GOT3 (cell line): ENCODE measurements at places on chromosomes 3 and 15.

- no peak for DNase-seq
These were observed 190.1 kb downstream of the UBE3A start for GRCh38 chr15:25248583-25249235.

DNA sequence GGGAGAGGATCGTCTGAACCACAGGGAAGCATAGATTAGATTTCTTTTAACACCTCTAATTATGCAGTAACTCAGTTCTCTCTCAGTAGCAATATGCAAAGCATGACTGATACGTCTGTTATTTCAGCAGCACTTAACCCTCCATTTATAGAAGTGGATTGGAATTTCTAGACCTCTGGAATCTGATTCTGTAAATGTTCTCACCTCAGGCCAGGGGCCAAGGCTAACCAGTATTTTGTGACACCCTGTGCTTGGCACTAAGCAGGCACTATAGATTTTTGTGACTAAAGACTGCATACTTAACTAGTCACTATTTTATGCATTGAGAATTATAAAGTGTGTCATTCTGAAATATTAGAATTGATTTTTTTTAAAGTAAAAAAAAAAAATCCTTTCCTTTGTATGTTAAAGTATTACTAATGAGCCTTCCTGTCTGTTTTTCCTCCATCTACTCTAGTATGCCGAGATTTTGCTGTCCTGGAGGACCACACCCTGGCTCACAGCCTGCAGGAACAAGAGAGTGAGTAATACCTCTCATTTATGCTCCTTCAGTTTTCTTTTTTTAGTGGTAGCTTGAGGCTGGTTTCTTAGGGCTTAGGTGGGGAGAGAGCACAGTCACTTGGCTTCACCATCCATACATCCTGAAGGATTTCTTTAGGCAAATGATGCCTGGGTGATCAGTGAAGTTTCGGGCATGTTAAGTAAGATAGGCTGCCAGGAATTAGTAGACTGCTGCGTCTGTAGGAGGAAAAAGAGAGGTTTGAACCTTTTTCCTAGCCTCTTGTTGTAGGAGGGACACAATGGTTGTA, 26.5 kb upstream of the UTS2B start:
- no peak for DNase-seq

GRCh38 chr15:41603411-41603935, 44.5 kb downstream of the TYRO3 start:
- DNase-seq = no peak

GRCh38 chr3:9167222-9167621, 82.2 kb downstream of the SRGAP3 start:
- DNase-seq = no peak

DNA sequence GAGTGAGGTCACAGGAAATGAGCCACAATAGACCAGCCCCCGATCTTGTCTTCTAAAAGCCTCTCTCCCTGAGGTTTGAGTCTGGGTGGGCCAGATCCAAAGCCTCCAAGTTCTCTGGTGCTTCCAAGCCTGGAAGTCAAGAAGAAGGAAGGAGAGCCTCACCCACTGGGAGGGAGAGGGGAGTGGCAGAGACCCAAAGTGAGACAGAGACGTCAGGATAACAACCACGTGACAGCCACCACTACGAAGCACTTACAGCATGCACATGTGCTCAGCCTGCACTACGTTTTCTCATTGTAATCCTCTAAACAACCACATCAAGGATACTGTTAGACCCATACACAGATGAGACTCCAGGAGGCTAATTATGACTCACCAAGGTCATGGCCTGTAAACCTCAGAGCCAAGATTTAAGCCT, 197.3 kb upstream of the LINGO1 start:
- DNase-seq = no peak

DNA sequence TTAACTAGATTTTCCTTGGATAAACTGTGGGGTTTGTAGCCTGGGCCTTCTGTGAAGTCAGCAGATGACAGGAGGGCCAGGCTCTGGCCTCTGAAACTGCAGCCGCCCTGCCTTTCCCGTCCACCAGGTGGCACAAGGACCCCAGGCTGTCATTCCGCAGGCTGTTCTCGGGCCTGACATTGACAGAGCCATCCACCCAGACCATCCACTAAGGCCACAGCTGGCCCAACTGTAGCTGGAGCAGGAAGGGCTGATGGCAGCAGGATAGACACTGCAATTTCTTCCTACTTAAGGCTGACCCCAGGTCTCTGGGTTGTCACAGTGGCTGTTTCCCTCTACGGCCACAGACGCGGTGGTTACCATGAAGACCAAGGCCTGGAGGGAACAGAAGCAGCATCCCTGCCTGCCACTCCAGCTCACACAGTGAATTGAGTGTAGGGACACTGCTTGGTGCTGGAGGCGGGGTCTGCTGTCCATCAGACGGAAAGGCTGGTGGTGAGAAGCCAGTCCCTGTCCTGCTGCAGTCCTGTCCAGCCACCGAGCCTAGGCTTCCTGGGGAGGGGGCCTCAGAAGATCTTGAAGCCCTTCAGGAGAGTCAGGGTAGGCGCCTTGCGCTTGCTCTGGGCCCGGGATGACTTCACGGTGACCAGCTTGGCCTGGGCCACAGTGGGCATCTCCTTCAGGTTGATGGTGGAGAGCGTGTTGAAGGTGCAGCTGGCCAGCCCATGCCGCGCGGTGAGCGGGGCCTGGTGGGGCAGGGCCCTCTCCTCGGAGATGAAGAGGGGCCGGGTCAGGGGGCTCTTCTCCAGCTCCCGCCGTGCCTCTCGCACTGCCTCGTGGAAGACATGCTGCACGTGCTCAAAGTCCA, 9.4 kb downstream of the SLC51B start:
- DNase-seq = peak; percentile 23

- DNase-seq = no peak
These were observed 89.5 kb downstream of the IL20RB start for GRCh38 chr3:137047240-137047639.

DNA sequence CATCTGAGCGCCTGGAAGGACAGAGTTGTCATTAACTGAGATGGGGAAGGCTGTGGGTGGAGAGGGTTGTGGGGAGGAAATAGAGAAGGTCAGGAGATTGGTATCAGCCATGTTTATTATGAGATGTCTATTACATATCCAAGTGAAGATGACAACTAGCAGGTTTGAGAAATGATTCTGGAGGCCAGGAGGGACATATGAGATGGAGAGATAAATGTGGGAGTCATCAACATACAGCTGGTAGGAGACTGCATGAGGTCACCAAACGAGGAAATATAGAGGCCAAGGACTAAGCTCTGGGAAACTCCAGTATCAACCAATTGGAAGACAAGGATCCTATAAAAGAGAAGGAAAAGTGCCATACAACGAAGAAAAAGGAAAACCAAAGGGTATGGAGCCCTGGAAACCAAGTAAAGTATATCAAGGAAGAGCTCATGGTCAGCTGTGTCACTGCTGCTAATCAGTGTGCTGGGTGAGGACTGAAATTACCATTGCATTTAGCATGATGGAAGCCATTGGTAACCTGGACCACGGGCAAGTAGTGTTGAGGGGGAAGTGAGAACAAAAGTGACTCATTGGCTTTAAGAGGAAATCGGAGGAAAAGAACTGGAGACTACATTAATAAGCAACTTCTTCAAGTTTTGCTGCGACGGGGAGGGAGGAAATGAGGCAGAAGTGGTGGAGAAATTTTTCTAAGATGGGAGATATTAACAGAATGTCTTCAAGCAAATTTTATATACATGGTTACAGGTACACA, 14.0 kb upstream of the UACA start:
- no peak for DNase-seq

- no peak for DNase-seq
These were observed 66.8 kb upstream of the ATP11B start for GRCh38 chr3:182726258-182727142.
